ENCODE measurements at places on chromosomes 3 and 15.

DNA sequence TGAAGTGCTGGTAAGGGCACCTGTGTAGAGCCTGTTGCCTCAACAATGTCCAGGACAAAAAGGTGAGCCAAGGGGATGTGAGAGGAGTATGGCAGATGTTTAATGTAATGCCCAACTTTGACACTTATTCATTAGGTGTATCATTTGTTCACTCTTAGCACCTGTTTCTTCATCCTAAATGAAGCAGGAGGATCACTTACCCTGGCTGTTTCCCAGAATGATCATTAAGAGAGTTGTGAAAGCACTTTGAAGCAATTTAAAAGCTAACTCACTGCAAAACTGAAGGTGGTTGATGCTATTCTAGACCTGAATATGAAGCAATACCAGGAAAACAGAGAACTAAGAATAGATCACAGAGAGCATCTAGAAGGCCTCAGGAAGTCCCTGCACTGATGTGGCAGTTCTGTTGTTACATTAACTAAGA is 3.4 kb upstream of the HHLA2 start:
- no peak for DNase-seq

DNA sequence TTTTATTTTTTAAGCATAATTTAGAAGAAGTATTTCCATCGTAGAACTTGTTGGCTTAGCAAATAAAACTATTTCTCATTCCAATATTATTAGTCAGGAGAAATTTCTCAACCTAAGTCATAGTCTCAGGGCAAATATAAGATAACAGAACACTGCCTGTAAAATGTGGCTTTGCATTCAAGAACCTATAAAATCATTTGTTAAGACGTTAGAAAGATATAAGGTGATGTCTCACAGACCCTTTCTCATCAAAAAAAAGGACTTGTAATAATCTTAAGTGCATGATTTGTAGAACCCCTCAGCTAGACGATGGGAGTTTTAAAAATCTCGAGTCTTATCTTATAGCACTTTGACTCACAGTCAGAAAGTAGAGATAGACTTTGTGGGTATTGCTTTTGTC is 314.7 kb upstream of the CFAP20DC start:
- DNase-seq = no peak

GRCh38 chr3:2958551-2958950 is 151.6 kb downstream of the IL5RA start:
- DNase-seq = no peak

DNA sequence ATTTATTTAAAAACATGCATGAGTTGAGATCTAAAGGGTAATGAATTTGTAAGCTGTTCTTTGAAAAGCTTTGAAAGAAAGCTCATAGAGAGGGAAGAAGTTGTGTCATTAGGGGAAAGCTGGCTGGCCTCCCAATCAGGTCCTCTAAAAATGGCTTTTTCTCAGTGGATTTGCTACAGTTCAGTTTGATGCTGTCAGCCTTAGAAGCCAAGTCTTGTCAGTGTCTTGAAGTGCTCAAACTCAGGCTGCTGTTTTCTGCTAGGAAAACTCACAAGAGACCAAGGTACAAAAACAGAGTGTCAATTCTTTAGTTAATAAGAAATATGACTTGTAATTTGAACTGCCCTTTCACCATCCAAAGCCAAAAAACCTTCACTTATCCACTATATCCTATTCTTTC is 243.8 kb downstream of the OTOL1 start:
- DNase-seq = no peak

GRCh38 chr15:66730168-66731021 is 28.4 kb downstream of the SMAD6 start:
- no peak for DNase-seq

DNA sequence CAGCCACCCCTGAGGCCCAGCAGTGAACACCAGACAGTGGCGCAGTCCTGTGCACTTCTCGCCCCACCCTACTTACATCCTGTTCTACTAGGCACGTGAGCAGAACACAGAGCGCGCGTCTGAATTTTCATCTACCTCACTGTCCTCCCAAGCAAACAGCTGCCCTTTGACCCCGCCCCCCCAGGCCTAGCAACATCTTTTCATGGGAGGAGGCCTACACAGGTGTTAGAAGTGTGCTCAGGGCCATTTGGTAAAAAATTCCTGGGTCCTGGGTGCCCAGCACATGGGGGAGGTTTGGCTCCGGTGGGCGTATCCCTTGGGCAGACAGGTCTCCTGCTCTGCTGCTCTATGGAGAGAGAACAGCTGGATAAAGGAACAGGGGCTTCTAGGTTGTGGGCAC is 95.0 kb downstream of the MYLK start:
- no peak for DNase-seq

GRCh38 chr15:69673291-69673881 is 220.8 kb downstream of the RPLP1 start:
- no peak for DNase-seq

DNA sequence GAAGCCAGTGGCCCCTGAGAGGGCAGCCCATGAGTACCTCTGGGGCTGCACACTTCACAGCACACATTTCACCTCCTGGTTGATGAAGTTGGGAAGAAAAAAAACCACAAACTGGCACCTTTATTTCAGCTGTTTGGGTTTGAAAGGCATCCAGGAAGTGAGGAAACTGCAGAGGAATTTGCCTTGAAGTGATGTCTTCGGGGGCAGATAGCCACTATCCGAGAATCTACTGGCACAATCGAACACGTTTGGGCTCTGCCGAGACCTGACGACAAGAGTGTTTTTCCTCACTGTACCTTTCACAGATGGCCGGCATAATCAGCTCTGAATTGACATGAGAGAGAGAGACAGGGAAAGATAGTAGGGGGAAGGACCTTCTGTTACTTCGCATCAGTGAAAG is 59.7 kb downstream of the LRIG1 start:
- no peak for DNase-seq

GRCh38 chr15:98071786-98072185 is 111.3 kb downstream of the ARRDC4 start:
- DNase-seq = no peak

GRCh38 chr3:64462203-64462602 is 225.6 kb downstream of the ADAMTS9 start:
- DNase-seq = no peak

- peak; percentile 16 for DNase-seq
These were observed 14.1 kb downstream of the RNF123 start for GRCh38 chr3:49703443-49703927.

GRCh38 chr3:43173949-43174348 is 68.1 kb upstream of the POMGNT2 start:
- DNase-seq = no peak

DNA sequence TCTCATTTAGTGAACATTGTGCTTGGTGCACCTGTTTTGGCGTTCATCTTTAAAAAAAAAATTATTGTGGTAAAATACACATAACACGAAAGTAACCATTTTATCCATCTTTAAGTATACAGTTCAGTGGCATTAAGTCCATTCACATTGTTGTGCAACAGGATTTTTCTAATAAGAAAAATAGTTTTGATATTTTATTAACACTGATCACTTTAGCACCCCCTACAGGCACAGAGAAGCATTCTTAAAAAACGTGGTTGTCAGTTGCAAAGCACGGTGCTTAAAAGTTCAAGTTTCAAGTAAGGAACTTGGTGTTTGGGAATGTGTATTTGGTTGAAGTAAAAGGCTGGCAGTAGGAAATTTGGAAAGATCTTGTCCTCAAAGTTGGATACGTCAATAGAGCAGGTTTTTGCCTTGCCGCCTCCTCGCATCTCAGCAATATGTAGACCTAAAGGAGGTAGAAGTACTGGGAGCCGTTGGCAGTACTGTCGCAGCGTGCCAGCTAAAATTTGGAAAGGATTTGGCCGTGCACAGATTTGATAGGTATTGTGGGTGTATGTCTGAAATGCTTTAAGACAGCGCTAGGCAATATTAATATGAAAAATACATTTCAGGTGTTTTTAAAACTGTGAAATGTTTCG is 110.4 kb downstream of the LRRC28 start:
- peak; percentile 9 for DNase-seq

DNA sequence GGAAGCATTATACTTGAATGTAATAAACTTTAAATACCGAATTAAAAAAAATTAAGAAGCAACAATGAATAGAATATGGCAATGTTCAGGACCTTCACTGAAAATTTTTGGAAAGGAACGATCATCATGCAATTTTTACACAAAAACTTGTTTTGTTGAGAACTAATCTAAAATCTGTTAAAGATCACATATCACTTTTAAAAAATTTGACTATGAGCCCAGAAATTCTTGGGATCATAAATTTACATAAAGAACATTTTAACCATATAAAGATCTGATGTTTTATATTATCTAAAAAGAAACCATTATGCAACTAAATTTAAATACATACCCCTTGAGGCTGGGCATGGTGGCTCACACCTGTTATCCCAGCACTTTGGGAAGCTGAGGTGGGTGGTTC is 76.2 kb upstream of the MELTF start:
- DNase-seq = no peak

GRCh38 chr3:56764904-56765547 is 36.7 kb downstream of the ARHGEF3 start:
- DNase-seq = no peak

- peak; percentile 15 for DNase-seq
These were observed 15.8 kb downstream of the LOXL1 start for GRCh38 chr15:73941871-73942635.

- DNase-seq = no peak
These were observed 1.7 kb downstream of the TMEM89 start for GRCh38 chr3:48619541-48620524.

DNA sequence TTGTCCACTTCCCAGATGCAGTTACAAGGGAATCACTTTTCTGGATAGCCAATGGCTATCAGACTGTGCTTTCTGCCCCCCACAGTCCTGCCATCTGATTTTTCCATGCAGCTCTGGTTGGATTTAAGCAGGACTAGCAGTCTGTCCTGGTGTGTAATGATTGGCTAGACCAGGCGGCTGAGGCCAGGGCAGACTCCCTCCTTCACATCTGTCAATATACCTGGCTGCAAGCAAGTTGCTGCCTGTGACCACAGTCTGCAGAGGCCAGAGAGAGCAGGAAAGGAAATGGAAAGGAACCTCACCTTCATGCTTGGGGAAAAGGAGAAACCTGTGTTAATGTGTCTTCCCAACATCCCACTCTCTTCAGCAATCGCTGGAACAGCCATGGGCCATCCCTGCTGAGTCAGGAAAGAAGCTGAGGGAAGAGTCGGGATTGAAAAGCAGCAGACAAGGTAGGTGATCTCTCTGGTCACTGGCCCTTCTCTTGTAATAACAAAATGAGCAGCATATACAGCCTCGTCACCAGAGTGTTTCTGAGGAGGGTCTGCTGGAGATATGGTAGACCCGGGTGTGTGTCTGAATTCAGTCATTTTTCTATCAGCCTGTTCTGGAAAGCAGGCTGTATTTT is 126.7 kb upstream of the PHLDB2 start:
- peak; percentile 11 for DNase-seq

- DNase-seq = no peak
These were observed 107.1 kb downstream of the DGKG start for GRCh38 chr3:186254676-186255650.

DNA sequence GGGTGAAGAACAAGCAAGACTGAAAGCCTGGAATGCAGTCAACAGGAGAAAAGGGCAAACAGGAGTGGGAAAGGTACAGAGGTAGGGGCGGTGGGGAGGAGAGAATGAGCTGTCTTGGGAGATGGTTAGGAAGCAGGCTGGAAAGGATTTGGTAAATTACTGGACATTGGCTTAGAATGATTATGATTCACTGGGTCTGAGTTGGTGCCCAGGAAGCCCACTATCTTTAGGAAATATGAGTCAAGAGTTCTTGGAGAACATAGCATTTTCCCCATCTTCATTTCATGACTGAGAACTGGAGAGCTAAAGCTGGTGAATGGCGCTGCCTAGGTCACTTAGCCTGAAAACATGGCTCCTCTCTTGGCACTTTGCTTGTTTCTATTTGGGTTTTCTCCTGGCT is 74.7 kb upstream of the C3orf80 start:
- DNase-seq = no peak

- DNase-seq = peak; percentile 0
These were observed 109.7 kb upstream of the FAM3D start for GRCh38 chr3:58776231-58776630.

DNA sequence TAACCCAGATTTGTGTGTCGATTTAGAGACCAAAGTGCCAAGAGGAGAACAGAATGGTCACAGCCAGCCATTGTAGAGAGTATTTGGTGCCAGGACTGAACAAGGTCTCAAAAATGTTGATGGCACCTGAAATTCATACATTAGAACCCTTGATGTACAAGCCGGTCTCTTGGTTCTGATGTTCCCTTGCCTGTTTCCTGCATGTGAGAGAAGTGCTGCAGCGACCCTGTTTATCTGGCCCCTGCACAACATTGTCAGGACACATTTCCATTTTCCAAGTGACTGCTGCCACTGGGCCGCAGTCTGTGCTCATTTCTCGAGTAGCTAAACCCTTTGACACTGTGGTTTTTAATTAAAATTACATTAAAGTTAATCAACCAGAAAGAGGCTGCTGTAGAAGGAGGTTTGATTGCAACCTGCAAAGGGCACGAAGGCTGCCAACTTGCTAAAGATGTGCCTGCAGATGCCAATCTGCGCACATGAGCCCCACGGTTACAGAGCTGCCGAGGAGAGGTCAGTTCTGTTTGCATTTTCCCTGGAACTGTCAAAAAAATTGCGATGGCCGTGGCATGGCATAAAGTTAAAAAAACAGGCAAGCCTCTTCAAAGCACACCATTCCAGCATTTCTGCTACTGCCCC is 136.4 kb upstream of the CMC1 start:
- no peak for DNase-seq

DNA sequence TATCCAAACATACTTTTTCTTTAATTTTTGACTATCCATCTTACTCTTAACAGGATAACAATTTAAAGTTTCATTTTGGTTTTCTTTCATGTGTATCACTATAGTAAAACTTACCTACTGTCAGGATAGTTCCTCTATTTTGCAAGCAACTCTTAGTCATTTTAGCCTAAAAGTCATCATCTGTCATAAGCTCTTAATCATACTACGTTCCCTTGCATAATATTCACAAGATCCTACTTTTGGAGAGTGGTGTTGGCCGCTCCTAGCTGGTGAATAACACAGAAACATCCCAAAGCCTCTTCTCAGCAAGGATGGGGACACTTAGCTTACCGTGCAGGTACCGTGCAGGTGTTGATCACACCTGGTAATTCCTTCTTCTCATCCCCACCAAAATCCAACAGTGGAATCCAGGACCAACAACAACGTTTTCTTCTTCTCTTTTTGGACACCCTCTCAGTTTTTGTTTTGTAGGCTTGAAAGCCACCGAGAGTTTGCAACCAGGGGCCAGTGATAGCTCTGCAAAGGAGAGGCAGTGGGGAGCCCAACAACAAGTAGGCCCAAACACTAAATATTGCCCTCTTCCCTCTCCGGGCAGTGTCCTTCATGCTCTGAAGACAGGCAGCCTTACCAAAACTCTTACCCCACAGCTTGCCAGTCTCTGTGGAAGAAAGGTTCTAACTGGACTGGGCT is 433 bp downstream of the FILIP1L start:
- no peak for DNase-seq

- no peak for DNase-seq
These were observed 1055.7 kb downstream of the NAALADL2 start for GRCh38 chr3:175914785-175915184.

- DNase-seq = no peak
These were observed 29.3 kb downstream of the PDIA5 start for GRCh38 chr3:123096126-123096525.

DNA sequence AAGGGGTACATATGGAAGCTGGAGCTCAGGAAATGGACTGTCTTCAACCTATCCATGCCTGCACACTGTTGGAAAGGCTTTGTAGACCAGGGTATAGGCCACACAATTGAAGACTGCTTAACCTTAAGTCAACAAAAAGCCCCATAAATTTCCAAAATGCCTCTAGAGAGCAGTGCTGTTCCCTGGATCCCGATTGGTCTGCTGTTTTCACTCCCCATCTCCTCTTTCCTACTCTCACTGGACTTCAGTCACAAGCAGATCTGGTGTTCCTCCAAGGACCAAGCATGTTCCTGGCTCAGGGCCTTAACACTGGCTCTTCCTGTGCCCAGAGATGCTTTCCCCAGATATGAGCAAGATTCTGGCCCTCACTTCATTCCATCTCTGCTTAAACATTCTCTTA is 22.8 kb upstream of the LRRC34 start:
- DNase-seq = no peak

All from NCI-H1417 (cell line).